CD8-positive, alpha-beta T cell (primary cell): ENCODE measurements at places on chromosomes 2 and 18. TPM values are rescaled to one million over a fixed set of nuclear protein-coding genes. Genes with fewer than 3 reads are reported as not detected.

GRCh38 chr2:12970861-12971260 lies 254.1 kb downstream of the TRIB2 start:
- DNase-seq = no peak

- no peak for DNase-seq
These were observed 126.6 kb downstream of the TMEM131 start for GRCh38 chr2:97868986-97869721.

DNA sequence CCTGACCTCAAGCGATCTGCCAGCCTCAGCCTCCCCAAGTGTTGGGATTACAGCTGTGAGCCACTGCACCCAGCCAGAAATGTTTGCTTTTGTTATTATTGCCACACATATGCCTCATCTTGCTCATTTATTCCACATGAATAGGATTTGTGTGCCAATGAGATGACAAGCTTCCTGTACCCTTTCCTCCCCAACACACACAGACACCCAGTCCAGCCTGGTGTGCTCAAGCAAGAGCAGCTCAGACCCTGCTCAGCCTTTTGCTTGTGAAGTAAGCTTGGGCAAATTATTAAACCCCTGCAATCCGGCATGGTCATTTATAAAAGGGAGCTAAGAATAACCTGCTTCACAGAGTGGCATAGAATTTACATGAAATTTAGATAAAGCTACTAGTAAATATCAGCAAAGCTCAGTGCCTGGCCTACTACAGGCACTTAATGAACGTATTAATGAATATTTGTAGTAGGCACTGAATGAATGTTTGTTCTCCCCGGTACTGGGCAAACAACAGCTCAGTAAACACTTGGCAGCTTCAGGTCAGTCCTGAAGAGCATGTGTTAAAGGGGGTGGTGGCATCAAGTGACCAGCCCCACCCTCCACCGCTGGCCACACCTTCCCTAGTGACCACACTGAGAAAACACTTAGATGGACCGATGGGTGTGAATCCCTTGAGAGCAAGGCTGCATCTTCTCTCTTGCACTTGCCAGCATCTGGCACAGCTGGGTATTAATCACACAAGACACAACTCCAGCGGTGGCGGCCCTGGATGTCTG lies 280.2 kb downstream of the SRBD1 start:
- DNase-seq = no peak

CNTNAP5 gene
- total RNA-seq = not detected

DNA sequence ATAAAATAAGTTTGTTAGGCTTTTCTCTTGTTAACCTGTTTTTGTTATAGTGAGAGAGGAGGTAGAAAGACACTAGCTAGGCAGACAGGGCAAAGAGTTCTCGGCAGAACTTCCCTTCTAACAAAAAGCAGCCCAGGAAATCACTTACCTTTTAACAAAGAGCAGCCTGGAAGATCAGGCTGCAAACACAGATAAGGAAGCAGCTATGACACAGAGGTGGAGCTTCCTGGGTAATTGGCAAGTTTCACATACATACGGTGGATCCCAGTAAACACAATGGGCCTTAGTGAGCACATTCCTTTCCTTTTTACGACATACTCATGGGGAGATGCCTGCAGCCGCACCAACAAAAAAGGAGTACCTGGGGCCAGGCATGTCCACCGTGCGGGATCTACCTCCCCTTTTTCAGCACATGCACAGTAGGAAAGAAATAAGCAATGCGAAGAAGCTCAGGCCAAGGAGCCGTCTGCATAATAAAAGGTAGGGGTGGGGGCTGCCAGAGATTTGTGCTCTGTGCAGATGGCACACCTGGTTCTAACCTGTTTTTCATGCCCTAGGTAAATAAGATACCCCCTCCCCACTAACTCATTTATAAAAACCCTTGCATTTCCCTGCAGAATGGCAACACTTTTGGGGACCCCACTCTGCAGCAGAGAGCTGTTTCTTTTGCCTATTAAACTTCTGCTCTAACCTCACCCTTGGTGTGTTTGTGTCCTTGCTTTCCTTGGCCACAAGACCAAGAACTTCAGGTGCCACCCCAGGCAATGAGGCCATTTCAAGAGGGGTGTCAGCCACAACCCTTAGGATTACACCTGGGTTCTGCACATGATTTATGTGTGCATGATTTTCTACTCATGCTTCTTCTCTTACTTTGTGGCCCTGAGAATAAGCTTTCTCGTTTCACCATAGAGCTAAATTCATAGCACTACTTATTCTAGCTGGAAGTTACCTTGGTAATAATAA lies 26.5 kb downstream of the MDH1 start:
- DNase-seq = no peak

REG3G gene
- not detected for total RNA-seq

GRCh38 chr18:67705748-67706147 lies 189.2 kb upstream of the DSEL start:
- no peak for DNase-seq

- no peak for DNase-seq
These were observed 106.7 kb downstream of the ACKR3 start for GRCh38 chr2:236676136-236676873.

- no peak for DNase-seq
These were observed 336.2 kb downstream of the EPHA4 start for GRCh38 chr2:221235941-221236340.

DNA sequence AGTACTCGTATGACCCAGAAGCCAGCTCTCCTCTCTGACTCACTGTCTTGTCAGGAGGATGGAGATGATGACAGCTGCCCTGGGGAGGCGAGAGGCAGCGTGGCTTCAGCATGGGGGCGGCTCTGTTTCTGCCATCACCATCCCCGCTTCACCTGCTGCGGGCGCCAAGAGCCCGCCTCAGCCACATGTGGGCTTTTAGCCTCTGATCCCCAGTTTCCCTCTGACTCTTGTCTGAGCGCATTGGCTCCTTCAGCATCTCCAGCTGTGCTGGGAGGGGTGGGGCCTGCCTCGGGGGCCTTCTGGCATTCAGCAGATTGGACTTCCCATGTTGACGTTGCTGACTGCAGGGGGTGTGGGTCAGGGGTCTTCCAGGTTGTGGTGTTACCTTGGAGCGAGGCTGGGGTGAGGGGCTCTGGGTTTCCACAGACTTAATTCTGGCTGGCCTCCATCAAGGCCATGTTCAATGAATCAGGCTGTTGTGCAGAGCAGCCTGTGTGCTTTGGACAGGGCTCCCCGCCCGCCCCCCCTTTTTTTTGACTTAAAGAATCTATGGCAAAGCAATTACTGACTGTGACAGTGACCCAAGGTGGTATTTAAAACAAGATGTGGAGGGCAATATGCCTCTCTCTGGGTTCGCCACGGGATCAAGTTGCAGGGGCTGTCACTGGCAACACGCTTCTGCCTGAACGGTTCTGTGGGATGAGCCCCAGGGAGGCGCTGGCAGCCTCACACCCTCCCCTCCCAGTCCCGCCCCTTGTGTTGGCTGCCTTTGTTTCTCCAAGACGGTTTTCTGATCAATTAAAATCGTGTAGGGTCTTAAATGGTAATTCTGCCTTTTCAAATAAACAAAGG lies 228.3 kb downstream of the LDLRAD4 start:
- DNase-seq = no peak

DNA sequence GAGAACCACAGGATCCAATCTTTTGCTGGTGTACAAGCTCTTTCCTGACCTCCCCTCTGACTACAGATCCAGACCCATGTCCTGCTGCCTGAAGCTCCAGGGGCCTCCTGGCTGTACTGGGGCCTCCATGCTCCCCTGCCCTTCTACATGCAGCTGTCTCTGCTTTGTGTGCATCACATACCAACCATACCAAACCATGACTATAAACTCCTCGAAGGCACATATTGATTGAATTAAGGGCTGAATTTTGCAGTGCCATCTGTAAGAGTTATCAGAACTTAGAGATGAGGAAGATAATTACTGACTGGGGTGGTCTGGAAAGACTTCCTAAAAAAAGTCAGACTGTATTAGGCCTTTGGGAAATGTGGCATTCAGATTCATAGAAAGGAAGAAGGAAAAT lies 139.9 kb upstream of the CXCR4 start:
- no peak for DNase-seq

GRCh38 chr2:20093263-20094141 lies 42.1 kb upstream of the LAPTM4A start:
- DNase-seq = no peak

STK39 gene
- 9.6 TPM for total RNA-seq

FAM124B gene
- total RNA-seq = not detected

GRCh38 chr2:49240608-49241007 lies 86.3 kb upstream of the FSHR start:
- DNase-seq = no peak
